ENCODE measurements at places on chromosomes 1 and 21.

- peak; percentile 2 for DNase-seq
These were observed at the start of gene PRDM16 for GRCh38 chr1:3068564-3069431. TSS of gene PRDM16 (plus strand) at chr1:3069203. CDS start at chr1:3069260, 57 bp downstream.

GRCh38 chr1:31985430-31985829, 28.2 kb upstream of the KHDRBS1 start:
- DNase-seq = no peak

GRCh38 chr1:185541871-185542301, 192.3 kb upstream of the HMCN1 start:
- peak; percentile 36 for DNase-seq

DNA sequence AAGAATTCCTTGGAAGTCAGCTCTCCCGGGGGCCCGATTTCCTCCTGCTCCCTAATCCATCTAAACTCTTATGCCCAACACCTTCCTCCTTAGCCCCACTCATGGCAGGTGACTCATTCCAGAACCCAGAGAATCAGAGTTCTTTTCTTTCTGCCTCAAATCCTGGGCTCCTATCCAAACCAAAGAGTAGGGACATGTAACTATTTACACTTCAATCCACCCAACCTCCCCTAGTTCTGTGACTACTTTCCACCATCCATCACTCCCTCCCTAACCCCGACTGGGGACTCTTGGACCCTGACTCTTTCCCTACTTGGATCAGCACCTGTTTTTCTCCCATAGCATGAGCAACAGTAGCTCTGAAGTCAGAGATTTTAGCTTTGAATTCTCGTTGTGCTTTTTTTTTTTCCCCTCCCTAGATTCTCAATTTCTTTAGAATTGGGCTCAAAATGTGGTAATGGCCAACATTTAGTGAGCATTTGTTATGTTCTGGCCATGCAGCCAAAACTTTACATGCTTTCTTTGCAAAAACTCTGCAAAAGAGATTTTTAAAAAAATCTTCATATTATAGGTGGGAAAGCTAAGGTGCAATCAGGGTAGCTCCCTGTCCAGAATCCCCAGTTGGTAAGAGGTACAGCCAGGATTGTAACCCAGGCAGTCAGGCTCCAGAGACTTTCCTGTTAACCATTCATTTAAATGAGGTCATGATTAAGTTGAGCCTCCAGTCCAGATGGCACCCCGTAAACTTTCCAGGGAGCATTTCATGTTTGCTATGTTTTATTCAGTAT, 7.5 kb upstream of the CYP4A11 start:
- no peak for DNase-seq

- DNase-seq = no peak
These were observed 1.9 kb downstream of the ETV3L start for GRCh38 chr1:157097692-157098091.

- no peak for DNase-seq
These were observed 70.7 kb downstream of the CD247 start for GRCh38 chr1:167447521-167448136.

DNA sequence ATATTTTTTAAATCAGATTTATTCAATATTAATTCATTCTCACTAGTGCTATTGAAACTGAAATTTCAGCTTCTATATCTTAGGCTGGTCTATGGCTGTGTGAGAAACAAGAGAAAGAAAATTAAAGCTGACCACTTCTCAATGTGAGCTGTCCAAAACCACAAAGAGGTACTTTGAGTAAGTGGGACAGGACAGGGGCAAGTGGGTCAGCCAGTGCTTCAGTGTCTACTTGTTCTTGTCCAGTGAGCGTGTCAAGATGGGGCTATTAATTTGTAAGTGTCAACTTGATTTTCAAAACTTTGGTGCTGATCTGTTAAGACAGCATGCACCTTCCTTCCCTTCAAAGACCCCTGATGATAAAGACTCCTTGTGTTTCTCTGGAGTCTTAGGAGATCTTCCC, 533.9 kb downstream of the PLPP3 start:
- no peak for DNase-seq

- DNase-seq = peak; percentile 14
These were observed 112.3 kb upstream of the NFIA start for GRCh38 chr1:60969971-60970509.

DNA sequence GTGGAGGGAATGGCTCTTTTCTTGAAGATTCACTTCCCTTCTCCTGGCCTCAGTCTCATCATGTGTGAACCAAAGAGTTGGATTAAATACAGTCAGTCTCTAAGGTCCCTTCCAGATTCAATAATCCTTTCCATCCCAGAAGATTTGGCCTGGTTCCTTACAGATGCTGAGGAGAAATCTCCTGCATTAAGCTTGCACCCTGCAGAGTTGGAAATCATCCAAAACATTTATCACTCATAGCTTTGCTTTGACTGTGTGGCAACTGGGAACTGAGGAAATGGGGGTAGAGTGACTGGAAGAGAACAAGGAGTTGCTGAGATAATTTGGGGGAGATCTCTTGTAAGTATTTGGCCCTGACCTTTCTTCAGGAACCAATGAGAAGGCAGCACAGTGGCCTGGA, 220.5 kb upstream of the SGIP1 start:
- no peak for DNase-seq

DNA sequence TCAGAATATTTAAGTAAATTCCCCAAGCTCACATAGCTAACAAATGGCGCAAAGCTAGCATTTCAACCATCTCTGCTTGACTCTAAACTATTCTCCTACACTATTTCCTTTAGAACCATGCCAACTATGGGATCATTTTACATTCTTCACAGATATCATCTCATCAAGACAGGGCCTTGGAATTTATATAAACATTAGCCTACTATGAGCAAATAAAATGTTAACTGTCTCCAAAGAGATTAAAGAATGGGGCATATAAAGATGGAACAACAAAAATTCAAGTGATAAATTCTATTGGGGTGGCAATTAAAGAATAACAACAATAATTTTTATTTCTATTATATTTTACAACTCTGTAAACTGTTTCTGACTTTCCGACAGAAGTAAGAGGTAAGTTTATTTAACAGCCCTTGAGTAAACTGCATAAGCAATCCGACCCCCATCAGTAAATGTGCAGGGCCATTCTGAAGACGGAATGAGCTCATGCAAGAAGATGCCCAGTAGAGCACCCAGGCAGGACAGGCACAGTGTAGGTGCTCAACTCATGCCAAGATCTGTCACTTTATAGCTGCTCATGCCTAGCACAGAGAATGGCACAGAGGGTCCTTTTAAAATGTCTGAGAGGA, 261.9 kb downstream of the VAV3 start:
- no peak for DNase-seq

- DNase-seq = no peak
These were observed 16.4 kb upstream of the MAPKAPK2 start for GRCh38 chr1:206668351-206668750.

- no peak for DNase-seq
These were observed 953 bp downstream of the TRIM46 start for GRCh38 chr1:155174324-155175280.

- DNase-seq = no peak
These were observed 9.9 kb downstream of the DMAP1 start for GRCh38 chr1:44223187-44223610.

- DNase-seq = peak; percentile 94
These were observed at the start of gene CREB3L4 for GRCh38 chr1:153967107-153967999. TSS of gene CREB3L4 (plus strand) at chr1:153967902. CDS start at chr1:153968526, 624 bp downstream.

GRCh38 chr1:101077849-101078248, 52.3 kb upstream of the DPH5 start:
- DNase-seq = no peak

- no peak for DNase-seq
These were observed 58.6 kb downstream of the GPR137B start for GRCh38 chr1:236200925-236201324.

- DNase-seq = no peak
These were observed 117.7 kb downstream of the SLC45A1 start for GRCh38 chr1:8435569-8436071.

DNA sequence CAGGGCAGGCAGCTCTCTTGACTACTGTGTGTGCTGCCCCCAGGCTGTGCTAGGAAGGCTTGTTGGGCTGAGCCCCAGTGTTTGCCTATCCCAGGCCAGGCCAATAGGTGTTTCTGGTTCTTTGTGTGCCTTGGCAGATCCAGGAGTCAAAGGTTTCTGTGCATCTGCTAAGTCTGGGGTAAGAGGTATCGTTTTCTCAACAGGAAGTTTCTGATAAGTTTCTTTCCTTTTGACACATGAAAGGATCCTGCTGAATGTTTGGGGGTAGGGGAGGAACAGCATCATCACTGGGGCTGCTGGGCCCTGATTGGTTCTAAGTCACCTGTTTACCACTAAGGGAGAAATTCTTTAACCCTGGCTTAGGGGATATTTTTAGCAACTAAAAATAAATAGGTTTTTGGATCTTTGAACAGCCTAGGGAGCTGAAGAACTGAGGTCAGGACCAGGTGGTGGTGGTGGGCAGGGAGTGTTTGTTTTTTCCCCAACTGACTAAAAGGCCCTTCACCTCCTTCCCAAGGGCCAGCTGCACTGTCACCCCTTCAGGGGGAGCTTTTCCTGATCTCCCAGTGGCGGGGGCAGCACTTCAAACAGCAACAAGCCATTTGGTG, 85.1 kb downstream of the KCNN3 start:
- no peak for DNase-seq

DNA sequence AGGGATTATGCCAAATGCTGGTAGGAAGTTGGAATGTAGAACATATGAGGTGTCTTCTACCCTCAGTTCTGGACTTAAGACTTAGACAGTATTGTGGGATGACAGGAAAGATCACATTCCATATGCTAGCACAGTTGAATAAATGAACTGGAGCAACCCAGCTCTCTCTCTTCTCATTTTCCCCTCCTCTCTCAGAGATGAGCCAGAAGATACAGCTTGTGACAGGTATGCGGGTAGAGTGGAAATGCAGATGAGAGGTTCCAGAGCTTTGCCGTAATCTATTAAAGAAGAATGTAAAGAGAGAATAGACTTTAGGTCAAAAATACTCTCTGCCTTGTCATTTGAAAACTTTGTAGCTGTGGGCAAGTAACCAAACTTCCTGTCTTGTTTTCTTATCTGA, 32.5 kb upstream of the HMCN1 start:
- no peak for DNase-seq

DNA sequence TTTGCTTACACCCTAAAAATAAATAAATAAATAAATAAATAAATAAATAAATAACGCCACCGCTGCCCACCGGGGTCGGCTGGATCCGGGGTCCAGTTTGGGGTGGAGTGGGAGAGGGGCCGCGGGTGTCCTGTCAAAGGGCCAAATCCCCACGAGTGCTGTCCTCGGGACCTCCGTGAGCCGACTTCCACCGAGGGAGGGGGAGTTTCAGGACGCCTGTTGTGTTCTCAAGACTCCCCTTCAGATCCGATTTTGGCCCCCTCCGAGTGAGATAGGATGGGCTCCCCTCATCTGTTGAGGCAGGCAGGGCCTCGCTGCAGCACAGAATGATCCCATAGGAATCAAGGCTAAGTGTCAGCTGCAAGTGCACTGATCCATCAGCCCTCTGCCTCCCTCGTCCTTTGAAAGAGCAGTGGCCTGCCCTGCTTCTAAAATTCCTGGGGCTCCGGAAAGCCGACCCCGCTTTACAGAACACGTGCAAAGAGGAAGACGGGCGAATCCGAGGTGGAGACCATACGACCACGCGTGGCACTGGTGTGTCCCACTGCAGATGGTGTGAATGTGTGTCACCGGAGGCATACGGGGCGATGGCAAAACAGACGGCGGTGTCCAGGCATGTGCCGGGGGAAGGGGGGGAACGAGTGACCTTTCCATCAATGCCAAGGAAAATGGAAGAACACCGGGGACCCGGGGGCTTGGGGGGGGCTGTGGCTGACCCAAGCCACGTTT, 3880.5 kb downstream of the SRGAP2C start:
- DNase-seq = no peak

- DNase-seq = no peak
These were observed 507.7 kb upstream of the PRMT6 start for GRCh38 chr1:106548726-106549125.

DNA sequence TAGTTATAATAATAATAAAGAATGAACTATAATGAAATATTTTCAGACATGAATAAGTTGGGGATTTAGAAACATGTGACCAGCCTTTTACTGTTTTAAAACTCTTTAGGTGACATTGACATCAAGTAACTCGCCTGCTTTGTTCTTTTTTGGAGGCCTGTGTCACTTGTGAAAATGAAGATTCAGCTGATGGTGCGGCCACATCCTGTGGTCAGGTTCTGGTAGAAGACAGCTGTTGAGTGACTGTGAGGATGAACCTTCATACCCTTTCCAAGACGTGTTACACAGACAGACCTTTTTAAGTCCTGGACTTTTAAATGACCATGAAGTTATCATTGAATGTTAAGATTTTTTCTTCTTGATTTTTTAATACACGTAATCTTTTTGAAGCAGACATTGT, 10.3 kb downstream of the UTS2 start:
- DNase-seq = no peak

- no peak for DNase-seq
These were observed 116.3 kb downstream of the SLC30A10 start for GRCh38 chr1:219812086-219812485.

DNA sequence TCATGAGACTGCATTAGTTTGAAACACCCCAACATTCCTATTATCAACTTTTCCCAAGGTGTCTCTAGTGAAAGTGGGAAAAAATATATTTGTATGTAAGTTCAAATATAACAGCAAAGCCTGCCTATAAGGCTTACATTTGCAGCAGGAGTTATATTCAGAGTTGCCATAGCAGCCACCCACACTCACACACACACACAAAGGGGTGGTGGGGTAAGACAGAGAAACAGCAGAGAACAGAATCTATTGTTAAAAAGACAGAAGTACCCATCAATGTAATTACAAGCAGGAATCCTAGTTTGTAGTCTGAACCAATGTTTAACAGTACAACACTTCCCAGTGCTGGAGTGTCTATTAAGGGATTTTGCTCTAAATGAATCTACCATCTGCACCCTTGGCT, 55.0 kb downstream of the PLPPR5 start:
- DNase-seq = no peak

GRCh38 chr1:4353090-4353856, 301.1 kb upstream of the AJAP1 start:
- DNase-seq = no peak

DNA sequence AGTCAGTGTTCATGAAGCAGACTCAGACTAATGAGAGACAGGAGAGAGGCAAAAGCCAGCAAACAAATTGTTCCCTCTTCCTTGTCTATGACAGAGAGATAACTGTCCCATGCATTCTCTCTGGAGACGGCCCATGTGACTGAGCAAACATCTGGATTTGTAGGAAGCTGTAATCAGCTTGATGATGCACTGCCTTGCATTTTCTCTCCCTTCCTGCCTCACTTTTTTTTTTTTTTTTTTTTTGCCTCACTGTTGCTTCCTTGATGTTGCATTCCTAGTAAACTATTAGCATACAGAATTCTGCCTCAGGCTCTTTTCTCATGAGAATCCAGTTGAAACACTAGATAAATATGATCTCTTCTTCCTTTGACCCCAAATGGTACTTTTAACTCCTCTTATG, 134.5 kb downstream of the HHIPL2 start:
- DNase-seq = peak; percentile 56

- peak; percentile 54 for DNase-seq
These were observed 37.1 kb upstream of the CTTNBP2NL start for GRCh38 chr1:112358798-112359408.

Data from HFFc6 (cell line).